ENCODE measurements at places on chromosomes 4 and X.

DNA sequence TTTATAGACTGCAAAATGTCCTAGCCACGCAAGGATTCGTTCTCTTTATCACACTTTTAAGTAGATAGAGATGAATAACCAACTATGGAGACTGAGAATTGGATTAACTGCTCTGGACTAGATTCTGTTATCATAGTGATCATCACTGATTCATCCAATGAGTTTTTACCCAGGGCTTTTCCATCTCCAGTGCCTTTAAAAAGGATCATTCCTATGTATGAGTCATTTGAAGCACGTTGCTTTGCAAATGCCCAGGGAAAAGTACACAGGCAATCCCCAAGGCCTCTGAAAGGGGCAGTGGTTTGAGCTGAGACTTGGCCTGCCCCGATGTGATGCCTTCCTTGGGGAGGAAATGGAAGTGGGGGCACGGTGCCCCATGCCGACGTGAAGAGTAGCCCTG, 122.7 kb upstream of the PSAPL1 start:
- no peak for DNase-seq

DNA sequence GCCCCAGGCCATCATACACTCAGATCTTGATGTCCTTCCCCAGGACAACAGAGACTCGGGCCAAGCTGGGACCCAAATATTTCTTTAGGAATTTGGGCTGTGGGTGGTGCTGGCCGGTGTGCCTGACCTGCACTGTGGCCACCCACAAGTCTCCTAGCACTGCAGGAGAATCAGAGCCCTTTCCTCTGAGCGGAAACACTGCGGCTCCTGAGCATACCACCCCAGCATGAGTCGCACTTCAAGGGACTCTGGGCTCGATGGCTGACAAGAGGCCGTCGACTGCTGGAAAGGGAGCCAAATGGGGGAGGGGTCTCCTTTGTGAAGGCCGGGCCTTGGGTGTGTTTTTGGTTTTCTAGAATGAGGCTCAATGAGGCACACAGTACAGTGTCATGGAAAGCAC, 13.0 kb upstream of the IRAK1 start:
- no peak for DNase-seq

DNA sequence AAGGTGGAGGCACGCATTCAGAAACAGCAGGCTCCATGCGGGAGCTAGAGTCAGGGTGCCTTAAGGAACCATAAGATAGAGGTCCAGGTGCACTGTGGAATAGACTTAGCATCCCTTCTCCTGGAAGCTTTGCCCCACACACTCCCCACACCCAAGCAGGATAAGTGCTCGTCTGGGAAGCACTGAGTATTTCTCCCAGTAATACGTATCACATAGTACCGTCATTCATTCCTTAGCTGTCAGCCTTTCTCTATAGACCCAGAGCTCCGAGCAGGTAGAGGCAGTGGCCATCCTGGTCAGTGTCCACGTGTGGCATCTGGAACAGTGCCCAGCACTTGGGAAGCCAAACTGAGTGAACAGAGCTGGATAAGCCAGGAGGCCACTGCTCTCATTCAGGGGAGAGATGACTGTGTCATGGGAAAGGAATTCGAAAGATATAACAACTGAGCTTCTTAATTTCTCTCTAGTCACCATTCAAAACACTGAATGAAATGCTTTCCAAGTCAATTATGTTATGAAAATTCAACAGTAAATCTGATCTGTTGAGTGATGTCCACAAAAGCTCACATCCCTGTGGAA, 9.9 kb downstream of the APBB2 start:
- DNase-seq: no peak

DNA sequence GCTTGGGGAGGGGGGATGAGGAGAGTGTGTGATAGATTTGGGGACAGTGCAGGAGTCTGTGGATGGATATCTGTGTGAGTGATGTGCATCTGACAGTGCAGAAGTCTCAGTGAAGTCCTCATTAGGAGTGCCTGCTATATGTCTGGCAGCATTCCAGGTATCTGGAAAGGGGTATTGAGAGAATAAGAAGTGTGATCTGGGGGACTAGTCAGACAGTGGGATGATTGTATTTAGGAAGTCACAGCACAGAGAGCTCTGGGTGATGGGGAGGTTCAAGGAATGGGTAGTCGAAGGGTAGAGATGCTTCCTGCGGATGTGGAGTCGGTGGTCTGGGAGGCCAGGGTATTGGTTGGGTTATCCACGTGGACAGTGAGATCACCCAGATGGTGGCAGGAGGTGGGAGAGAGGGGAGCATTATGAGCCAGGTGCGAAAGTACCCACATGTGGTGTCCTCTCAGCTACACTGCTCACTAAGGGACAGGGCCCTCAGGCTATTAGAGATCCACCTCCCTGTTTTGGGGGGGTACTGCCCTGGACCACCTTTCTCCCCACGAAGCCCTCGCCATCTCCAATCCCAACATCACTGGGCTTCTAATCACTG, 9.8 kb downstream of the MAGED2 start:
- DNase-seq: no peak

DNA sequence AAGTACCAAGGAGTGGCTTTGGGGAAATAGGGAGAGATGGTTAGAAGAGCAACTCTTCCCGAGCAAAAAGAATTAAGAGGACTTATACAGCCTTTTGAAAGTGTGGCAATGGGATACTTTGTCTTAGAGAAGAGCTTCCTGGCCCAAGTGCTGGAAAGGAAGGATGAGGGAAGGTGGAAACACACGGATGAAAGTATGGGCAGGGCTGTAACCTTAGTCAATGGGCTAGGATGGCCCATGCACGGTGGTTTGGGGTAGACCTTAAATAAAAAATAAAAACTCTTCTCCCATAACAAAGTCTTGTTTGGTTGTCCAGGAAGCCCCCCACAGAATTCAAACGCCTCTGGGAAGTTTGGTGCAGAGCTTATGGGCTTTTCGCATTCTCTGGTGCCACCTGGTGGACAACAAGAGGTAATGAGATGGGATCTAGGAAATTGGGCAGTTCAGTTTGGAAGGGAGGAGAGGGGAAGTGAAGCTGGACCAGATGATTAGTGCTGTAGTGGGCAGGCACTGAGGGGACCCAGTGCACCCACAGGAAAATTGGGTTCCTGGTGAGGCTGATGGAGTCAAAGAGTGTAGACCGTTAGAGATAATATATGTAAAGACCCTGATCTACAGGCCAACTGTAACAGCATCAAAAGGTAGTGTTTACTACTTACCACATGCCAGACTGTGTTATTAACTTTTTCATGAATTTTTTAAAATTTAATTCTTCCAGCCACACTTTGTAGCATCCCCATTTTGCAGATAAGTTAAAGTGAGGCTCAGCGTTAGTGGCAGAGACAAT, 13.8 kb upstream of the ENOX2 start:
- DNase-seq: peak; percentile 24

- no peak for DNase-seq
These were observed 200.0 kb downstream of the PPP1R2C start for GRCh38 chrX:42577936-42578470.

DNA sequence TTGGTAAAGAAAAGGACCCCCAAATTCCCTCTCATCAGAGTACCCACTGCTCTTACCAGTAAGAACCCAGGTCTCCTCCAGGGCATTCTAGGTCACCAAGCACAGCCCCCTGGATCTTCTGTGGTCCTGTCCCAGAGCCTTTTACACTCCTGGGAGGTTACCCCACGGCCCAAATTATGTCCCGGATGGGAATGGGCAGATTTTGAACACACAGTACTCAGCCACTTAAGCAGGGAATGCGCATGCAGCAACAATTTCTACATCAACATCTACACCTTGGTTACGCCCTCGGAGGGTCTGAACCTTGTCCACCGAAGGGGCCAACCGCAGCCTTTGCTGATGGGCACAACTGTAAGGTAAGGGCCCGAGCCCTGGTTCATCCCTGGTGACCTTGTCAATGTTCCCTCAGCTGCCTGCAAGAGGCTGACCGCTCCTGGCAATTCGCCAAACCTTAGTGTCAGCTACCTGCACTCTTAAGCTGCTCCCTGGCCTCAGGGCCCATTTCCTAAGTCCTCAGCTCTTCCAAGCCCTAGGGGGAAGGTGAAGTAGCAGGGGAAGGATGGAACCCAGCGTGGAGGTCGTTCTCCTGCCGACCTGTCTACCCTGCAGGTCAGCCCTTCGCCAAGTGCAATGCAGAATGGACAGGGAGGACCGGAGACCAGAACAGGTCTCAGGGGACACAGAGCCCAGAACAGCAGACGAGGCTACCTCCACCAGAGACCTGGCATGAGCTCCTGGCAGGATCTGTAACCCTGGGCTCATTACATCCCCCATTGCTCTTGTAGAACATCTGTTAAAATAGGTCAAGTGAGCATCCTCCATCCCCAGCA, 5.9 kb downstream of the TIMP1 start:
- no peak for DNase-seq

DNA sequence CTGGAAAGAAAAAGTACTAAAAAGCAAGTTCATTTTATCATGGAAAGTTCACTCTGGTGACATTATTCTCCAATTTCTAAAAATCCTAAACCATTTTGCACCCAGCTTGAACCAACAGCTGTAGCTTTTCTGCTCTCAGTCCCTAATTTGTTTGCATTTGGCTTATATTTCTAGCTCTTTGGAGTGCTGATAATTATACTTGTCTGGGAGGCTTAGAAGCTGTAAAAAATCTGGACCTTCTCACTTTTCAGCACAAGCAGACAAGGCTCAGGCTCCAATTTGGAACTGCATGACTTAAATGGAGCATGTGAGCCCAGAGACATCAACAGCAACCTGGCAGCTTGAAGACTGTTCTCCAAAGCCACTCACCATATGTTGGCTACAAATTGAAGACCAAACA, 170.9 kb upstream of the PCDH18 start:
- DNase-seq: no peak

GRCh38 chr4:41687971-41688370, 60.6 kb downstream of the PHOX2B start:
- no peak for DNase-seq

DNA sequence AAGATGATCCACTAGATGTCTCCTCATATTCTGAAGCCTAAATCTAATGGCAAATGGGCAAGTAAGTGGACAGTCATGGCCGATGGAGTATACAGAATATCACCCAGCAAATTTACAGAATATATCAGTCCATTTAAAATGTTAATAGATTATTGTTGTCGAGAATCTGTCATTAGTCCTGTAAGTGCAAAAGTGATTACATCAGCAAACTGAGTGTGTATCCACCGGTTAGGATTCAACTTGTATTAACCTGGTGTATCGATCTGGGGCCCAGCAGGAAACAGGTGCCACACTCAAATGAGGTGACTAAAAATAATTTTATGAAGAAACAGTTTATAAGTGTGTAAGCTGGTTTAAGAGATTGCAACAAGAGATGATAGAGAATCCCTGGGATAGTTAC, 367.9 kb upstream of the FAM47C start:
- no peak for DNase-seq

- no peak for DNase-seq
These were observed 93.2 kb downstream of the GASK1B start for GRCh38 chr4:158079661-158080060.

DNA sequence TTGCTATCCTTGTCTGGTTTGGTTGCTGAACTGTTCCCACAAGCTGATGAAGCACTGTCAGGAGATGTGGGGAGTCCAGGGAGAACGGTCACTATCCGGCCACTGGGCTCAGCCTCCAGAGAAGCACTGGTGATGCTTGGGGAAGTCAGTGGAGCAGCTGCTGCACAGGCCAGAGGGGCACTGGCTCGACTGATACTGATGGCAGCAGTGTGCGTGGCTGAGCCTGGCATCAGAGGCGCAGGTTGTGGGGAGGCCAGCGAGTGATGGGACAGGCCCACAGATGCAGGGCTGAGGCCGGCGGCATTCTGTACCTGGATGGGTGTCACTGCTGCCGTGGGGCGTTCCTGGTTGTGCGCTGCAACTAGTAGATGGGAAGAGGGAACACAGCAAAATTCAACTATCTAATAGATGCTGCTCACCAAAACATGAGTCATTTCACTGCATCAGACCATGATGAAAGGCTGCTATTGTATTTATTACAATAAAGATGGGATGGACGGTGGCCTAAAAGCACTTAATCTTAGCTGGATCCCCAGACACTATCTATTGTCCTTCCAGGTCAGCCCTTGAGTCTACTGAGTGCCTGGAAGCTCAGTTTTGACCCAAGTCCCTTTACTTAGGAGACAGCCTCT, 106.3 kb upstream of the CBR4 start:
- no peak for DNase-seq

- no peak for DNase-seq
These were observed 44.8 kb downstream of the UGT2A3 start for GRCh38 chr4:68906780-68907137.

GRCh38 chrX:39418254-39418704, 617.0 kb downstream of the MID1IP1 start:
- no peak for DNase-seq

DNA sequence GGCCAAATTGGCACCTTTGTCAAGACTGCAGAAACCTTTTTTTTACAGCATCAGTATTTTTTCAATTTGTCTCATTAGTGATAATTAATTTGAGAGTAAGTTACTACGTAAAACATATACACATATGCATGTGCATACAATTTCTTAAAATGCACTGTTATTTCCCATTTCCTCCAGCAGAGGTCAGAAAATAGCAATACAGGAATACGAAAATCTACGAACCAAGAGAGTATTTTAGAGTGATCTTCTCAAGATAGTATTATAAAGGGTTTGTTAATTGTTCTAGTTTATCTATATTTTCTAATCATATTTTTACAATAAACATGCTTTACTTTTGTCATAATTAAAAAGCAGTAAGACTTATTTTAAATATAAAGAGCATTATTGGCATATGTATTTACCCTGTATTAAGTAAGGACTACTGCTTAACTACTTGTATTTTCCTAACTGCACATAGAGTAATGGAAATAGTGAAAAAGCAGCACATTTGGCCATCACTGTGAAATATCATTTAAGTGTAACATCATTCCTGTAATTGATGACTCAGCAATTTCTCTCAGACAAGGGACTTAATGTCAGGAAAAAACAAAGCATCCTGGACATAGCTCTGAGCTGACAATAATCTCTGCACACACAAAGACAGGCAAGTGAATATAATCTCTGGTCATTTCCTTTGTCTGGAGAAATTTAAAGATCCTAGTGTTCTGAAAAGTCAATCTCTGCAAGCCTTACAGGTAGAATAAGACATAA, 45.6 kb downstream of the MAOB start:
- DNase-seq: no peak

DNA sequence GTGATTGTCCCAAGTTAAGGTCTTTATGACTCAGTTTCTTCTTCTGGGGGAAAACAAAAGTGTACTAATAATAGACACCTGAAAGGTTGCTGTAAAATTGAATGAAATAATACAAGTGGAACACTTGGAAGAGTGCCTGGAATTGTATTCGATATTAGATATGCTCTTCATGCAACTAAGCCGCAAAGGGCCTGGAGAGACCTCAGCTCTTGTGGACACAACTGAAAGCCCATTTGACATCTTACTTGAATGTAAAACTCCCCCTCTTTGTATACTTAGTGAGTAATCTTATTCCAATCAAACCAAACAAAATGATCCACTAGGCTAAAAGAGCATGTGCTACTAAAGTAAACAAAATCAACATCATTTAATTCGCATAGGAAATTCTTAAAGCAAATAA, 511 bp upstream of the MAP9 start:
- DNase-seq: no peak
